ENCODE measurements at places on chromosomes 3 and 15.
A peak's percentile ranks its signal among the peaks of the same experiment; 100 is the strongest.

GRCh38 chr15:60091157-60091556 is 87.0 kb downstream of the FOXB1 start:
- DNase-seq: no peak

GRCh38 chr15:89367485-89368451 is 33.1 kb upstream of the POLG start:
- DNase-seq: no peak

GRCh38 chr15:78170848-78171773 is 21.9 kb downstream of the IDH3A start:
- DNase-seq: no peak

DNA sequence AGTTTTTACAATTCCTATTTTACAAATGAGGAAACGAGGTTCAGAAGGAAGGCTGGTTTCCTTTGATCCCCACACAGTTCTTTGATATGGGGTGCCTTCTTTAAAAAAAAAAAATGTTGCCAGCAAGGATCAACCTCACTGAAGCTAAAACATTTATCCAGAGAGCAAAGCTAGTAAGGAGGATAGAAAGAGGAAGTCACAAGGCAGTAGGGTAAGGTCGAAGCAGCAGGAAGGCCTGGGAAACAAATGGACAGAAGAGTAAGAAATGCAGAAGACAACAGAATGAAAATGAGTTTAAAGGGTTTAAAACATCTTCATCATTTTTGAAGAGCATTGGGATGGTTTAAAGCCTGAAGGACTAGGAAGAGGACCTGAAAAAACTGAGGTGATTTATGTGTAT is 30.6 kb upstream of the CP start:
- DNase-seq: no peak

DNA sequence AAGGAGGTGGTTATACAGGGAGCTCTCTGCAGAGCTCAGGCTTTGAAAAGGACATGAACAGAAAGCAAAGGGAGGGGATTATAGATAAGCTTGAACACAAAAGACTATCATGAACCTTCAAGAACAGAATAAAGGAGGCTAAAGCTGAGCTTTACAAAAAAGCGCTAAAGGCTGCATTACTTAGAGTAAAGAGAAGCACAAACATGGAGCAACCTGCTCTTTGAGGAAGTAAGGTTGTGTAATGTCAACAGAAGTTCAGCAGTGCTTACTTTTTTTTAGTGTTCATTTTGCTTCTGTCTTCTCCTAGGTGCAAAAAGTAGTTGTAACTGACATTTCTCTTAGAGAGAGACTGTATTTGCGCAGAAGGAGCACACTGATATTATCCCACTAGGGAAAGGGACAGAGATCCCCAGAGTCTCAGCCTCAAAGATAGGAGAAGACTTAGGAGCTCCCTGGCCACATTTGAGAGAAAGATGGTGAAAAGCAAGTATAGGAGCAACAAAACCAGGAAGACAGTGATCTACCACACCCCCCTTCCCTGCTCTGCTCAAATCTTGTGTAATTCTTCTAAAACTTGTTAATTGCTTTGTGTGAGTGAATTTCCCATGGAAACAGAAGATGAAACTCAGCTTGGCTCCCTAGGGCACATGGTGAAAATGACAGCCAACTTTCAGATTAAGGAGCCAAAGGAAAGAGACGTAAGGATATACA is 54.7 kb downstream of the QTRT2 start:
- DNase-seq: no peak

GRCh38 chr3:151770956-151771355 is 37.2 kb downstream of the AADACL2 start:
- no peak for DNase-seq

GRCh38 chr3:158847885-158848284 is 46.0 kb downstream of the MFSD1 start:
- DNase-seq: no peak

- no peak for DNase-seq
These were observed 47.1 kb upstream of the MECOM start for GRCh38 chr3:169710619-169711018.

DNA sequence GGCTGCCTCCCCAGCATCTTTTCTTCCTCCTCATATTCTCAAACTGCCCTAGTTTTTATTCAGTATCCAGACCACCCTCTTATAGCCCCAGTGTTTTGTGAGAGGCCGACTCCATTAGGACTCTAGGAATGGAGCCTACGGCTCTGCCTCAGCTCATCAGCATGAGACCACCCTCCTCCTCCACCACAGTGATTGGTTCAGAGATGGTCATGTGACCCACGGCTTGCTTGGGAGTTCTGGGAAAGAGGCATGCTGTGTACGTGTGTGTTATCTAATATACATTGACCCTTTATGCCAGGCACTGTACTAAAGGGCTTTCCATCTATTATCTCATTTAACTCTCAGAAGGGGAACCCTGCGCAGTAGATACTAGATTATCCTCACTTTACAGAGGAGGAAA is 17.8 kb upstream of the CMTM7 start:
- DNase-seq: no peak

- DNase-seq: no peak
These were observed 43.5 kb downstream of the MYO9A start for GRCh38 chr15:72074335-72075060.

DNA sequence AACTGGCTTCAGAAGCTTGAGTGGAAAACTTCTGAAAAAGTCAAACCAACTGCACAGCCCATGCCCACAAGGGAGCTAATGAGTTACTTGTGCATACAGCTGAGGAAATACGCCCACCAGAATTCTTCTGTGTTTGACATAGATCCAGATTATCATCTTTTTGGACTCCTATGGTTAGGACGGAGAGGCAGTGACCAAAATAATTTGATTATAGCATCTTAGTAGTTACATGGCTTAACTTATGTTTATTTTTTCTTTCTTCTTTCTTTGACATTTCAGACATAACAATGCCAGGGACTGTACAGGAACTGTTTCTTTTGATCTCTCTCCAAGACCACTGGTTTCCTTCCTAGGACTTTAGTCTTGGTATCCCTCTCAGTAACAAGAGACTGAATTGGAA is 246.1 kb upstream of the RASGRP1 start:
- no peak for DNase-seq

DNA sequence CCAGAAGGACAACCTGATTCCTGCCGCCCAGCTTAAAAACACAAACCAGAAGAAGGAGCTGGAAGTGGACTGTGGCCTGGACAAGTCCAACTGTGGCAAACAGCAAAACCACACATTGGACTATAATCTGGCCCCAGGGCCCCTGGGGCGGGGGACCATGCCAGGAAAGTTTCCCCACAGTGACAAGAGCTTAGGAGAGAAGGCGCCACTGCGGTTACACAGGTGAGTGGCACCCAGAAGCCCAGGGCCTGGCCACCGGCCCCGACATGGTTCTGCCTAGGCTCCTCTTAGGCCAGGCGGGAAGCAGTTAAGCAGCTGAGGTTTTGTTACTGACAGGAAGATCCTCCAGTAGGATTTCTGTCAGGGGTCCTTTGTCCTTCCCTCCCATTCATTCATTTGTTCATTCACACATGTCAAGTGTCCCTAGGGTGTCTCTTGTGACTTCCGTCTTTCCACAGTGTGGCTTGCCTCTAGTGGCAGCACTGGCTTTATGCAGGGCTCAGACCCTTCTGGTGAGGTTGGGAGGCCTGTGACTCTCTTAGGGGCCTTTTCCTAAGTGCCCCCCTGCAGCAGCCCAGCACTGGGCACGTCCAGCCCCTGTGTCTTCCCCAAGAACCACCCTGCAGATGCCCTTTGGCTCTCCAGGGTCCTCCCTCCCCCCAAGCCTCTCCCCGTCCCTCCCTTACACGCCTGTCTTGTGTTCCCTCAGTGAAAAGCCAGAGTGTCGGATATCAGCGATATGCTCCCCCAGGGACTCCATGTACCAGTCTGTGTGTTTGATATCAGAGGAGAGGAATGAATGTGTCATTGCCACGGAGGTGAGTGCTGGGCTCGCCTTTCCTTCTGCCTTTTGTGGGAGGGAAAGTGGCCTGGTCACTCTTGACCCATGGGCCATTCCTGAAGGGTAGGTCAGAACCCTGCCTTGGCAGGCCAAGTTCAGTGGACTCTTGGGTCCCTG is 7.8 kb downstream of the DLL4 start:
- no peak for DNase-seq

DNA sequence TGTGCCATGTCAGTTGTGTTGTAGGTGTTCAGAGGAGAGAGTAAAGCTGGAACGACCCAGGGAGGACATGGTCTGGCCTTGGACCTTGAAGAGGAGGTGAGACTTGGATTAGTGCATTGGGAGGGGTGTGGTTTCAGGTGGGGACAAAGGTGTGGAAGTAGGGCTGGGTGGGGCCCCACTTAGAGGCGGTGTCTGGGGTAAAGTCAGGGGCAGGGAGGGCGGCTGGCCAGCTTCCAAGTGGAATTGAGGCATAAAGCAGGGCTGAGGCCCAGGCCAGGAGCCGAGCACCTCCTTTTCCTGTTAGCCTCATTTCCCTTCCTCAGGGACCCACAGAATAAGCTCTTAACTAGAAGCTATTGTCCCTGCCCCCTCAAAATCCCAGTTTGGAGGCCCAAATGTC is 36.2 kb upstream of the FLNB start:
- DNase-seq: no peak

DNA sequence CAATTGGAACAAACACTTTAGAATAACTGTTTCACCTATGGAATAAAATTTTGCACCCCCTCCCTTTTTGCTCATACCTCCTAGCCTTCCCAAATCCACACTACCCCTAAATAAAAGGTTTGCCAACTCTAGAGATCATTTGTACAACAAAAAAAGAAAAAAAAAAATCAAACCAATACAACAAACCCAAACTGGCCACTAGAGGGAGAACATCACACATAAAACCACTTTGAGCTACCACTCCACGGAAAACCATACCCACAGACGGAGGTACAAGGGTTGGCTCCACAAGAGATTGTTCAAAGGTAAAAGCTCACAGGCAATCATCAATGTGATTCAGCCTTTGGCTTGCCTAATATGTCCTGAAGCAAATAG is 47.6 kb downstream of the SETMAR start:
- DNase-seq: peak; percentile 41

DNA sequence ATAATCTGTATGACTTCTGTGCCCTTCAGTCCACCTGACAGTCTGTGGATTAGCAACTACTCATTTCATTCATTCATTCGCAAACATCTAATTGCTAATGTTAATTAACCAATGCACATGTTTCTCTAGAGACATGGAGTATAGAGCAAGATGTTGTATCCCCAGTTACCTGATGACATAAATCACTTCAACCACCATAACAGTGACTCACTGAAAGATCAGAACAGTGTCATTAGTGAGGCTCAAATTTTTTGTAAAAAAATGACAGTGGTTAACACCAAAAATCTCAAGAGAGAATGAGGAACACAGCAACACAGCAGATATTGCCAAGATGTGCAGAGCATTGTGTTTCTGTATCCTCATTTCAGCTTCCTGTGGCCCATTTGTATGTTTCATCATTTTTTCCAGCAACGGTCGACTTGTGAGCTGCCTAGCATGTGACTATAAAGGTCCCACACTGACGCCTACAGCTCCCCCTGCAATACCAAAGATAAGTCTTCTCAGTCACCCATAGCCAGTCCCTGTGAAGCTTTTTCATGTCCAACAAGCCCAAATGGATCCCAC is 3.7 kb upstream of the PLD1 start:
- DNase-seq: peak; percentile 14

GRCh38 chr3:58321791-58322190 is 10.9 kb upstream of the PXK start:
- DNase-seq: no peak

DNA sequence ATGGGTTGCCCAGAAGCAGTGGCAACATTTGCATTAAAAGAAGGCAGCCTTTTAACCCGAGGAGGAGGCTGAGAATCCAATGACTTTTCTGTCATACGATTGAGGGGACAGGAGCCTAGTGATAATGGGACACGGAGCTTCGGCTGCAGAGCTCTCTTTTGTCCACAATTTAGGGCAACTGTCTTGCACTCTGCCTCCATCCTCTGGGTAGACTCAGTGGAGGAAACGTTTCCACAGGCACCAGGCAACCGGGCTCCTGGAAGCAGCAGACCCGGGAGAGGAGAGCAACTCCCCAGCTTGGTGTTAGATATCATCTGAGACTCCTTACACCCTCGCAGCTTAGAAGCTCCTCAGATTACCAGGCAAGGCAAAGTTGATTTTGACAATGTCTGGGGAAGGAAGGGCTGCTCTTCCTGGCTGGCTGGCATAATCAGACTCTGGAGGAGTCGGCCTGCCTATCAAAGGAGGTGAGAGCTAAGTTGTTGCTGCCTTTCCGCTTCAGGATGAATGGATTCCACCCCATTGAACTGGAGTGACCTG is 43.5 kb upstream of the RNU6-1 start:
- no peak for DNase-seq

- no peak for DNase-seq
These were observed 60.6 kb downstream of the THRB start for GRCh38 chr3:24433838-24434591.

GRCh38 chr3:57784089-57784735 is 28.1 kb downstream of the SLMAP start:
- no peak for DNase-seq

DNA sequence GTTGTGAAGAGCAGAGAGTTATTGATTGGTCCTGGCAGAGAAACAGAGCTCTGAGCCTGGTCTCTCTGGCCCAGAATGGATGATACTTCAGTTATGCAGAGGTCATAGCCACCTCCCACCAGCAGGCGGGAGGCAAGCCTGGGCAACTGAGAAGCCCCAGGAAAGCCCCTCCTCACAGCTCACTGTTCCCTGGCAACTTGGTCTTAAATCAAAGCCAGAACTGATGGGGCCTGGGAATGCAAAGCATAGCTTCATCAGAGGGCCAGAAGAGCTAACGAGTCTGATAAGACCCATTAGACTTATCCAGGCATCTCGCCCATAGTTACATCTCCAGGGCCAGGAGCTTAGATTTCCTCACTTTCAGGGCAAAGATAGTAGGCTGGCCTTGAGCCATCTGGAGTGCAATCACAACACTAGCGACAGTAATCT is 5.5 kb upstream of the COLQ start:
- no peak for DNase-seq

- DNase-seq: no peak
These were observed 281.6 kb downstream of the MBNL1 start for GRCh38 chr3:152550284-152550683.

GRCh38 chr15:60551147-60551780 is 72.3 kb upstream of the ICE2 start:
- no peak for DNase-seq

DNA sequence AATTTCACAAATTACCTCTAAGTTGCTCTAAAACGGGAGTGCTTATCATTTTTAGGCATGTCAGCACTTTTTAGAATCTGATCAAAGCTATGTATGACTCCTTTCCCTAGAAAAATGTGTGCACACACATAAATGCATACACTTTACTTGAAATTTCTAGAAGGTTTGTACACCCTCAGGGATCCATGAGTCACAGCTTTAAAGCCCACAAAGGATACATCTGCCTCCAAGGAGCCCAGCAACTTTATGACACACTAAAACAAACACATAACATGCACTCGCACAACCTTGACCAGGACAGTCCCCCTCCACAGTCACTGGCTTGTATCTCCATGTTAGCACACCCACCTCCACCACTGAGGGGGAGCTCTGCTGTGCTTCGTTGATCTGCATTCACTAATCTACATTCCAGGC is 722.0 kb upstream of the CFAP20DC start:
- no peak for DNase-seq

GRCh38 chr3:164488893-164489292 is 589.4 kb downstream of the SI start:
- DNase-seq: no peak

Measured in activated CD8-positive, alpha-beta memory T cell treated with anti-CD3 and anti-CD28 coated beads, Interleukin-2, amount 50 U/mL, for 4 hours (primary cell).